ENCODE measurements at places on chromosomes 16 and 17.

GRCh38 chr17:77382356-77382911 is 241.7 kb downstream of the SEC14L1 start:
- DNase-seq = no peak

DNA sequence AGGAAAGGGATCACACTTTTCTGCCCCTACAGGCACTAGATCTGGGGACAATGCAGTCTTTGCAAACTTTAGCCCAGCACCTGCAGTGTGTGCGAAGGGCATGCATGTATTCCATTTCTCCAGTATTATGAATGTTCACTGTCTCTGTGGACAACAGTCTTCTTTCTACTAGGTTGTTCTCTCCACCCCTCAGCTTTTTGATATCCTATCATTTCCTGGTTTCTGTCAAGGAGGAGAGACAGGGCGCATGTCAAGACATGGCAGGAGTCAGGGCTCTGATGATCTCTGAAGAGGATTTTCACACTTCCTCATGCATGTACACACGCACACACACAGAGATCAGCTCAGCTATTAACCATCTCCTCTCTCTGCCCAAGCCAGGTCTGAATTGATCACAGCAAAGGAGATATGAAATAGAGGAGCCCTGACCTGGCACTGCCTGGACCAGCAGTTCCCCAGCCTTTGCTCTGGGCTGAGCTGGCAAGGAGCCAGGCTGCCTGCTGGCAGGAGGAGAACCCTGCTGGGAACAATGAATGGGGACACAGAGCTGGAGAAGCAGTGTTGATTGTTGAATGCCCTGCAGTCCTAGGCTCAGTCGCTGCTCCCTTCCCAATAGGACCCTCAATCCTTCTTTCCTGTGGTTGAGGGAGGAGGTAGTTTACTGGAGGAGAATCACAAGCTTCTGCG is 2.6 kb downstream of the GPR179 start:
- no peak for DNase-seq

DNA sequence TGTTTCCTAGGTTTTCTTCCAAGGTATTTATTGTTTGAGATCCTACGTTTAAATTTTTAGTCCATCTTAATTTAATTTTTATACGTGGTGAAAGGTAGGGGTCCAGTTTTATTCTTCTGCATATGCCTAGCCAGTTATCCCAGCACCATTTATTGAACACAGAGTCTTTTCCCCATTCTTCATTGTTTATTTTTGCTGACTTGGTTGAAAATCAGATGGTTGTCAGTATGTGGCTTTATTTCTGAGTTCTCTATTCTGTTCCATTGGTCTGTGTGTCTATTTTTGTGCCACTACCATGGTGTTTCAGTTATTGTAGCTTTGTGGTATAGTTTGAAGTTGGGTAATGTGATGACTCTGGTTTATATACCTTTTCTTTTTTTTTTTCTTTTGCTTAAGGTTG is 753.0 kb upstream of the GOT2 start:
- DNase-seq = no peak

DNA sequence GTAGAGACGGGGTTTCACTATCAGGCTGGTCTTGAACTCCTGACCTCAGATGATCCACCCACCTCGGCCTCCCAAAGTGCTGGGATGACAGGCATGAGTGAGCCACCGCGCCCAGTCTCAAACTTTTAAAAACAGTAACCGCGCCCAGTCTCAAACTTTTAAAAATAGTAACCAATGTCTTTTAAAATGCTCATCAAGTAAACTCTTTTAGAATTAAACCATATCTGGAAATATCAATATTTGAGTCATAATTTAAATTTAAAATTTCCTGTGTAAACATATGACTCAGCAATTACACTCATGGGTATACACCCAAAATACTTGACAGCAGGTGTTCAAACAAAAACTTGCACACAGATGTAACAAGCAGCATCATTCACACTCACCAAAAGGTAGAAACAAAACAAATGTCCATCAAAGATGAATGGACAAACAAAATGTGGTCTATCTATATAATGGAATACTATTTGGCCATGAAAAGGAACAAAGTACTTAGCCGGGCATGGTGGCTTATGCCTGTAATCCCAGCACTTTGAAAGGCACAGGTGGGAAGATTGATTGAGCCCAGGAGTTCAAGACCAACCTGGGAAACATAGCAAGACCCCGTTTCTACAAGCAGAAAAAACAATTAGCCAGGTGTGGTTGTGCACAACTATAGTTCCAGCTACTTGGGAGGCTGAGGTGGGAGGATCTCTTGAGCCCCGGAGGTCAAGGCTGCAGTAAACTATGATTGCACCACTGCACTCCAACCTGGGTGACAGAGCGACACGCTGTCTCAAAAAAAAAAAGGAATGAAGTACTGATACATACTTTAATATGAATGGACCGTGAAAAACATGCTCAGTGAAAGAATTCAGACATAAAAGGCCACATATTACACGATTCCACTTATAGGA is 20.2 kb downstream of the ENPP7 start:
- DNase-seq = no peak

GRCh38 chr16:79876332-79876730 is 275.8 kb upstream of the MAF start:
- no peak for DNase-seq

DNA sequence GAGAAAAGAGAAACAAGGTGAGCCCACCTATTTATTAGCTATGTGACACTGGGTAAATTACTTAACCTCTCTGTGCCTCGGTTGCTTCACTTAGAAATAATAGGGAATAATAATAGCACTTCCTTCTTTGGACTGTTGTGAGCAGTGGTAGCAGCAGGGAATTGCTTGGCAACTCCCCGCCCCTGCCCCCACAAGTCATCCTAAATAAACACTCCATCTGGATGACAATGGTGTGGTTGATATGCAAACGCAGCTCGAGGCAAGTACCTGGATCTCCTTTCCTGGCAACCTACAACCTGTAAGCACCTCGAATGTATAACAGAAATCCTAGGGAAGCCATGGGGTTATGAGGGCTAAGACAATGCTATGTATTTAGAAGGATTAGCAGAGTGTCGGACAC is 9.1 kb downstream of the TEKT3 start:
- no peak for DNase-seq

- no peak for DNase-seq
Observed at GRCh38 chr16:3645504-3646347, 8.8 kb upstream of the DNASE1 start.

GRCh38 chr16:12583237-12583897 is 220.3 kb downstream of the CPPED1 start:
- DNase-seq = no peak

DNA sequence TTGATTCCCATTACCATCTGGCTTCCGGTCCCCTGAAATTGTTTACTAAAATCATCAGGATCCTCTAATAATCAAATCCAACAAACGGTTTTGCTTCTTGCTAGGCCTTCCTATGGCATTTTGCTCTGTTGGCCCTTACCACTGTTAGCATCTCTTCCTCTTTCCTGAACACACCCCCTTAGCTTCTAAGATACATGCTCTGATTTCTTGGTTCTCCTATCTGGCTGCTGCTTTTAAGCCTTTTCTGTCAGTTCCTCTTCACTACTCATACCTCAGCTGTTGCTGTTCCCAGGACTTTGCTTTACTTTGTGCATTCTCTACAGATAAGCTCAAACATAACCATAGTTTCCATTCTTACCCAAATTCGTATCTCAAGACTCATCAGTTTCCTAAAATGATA is 11.4 kb downstream of the CAPNS2 start:
- DNase-seq = no peak

DNA sequence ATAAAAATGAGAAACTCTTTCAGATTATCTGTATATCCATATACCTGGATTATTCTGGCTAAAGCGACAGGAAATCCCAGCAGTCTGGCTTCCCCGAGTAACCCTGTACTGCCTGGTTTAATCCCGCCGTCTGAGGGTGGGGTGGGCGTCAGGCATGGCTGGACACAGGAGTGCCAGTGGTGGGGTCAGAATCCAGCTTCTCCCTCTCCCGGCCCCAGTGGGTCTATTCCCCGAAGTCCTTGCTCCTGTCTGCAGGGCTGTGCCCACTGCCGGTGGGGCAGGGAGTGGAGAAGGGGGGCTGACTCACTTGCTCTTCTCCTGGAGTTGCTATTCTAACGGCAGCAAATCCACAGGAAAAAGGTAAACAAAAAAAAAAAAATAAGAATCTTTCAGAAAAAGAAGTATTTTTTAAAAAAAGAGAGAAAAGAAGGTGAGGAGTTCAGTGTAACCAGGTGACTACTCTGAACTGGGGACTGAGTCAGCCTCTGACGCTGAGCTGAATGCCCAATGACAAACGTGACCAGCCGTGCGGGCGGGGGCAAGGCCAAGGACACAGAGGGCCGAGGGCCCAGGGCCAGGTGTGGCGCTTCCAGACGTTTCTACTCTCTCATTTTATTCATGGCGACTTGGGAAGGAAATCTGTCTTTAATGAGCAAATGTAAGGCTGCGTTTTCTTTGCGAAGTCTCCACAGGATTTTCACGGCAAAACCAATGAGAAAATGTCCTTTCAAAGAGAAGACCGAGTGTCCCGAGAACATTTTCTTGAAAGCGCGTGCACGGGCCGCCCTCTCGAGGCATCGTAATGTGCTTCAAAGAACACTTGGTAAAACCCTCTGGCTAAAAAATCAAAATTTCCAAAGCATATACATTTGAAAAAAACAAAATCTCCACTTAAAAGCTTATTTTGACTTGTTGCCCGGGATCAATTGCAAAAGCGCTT is 20.2 kb downstream of the FOXF1 start:
- no peak for DNase-seq

GRCh38 chr17:73753751-73754496 is 109.7 kb upstream of the SDK2 start:
- no peak for DNase-seq

- DNase-seq = no peak
Observed at GRCh38 chr17:79988185-79988971, 47.3 kb downstream of the TBC1D16 start.

- peak; percentile 83 for DNase-seq
Observed at GRCh38 chr17:81566461-81567126, 14.4 kb upstream of the FAAP100 start.

GRCh38 chr17:78144147-78144719 is 2.0 kb upstream of the C17orf99 start:
- DNase-seq = peak; percentile 28

GRCh38 chr17:34530918-34531317 is 48.5 kb upstream of the TMEM132E start:
- no peak for DNase-seq

GRCh38 chr17:82171750-82172375 is 40.8 kb downstream of the CCDC57 start:
- DNase-seq = no peak

DNA sequence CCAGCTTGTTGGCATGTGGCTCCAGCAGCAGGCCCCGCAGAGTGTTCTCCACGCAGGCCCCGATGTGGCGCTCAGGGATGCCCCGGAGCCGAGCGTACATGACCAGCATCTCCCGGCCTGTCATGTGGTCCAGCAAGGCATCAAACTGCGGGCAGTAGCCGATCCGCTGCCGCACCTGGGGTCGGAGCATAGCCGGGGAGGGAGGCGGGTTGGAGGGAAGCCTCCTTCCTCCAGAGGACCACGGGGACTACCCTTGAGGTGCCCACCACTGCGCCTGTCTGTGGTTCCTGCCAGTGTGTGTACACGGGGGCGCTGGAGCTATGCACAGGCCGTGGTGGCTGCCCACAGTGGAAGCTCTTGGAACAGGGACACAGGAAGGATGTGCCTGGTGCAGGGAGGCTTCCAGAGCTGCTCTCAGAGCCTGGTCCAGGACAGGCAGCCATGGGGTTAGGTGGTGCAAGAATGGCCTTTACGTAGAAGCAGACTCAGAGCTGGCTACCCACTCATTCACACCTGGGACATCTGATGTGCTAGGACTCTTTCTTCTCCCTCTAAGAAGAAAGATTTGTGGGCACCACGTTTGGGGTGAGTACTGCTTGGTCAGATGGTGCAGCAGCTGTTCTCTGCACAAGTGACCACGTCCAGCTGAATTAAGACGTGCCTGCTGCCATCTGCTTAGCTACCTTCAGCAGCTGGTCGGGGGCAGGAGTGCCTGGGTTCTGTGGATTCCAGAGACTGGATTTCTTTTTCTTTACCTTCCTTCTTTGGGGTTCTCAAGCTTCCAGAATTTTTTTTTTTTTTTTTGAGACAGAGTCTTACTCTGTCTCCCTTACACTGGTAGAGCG is 11.3 kb upstream of the RNPS1 start:
- DNase-seq = no peak

- DNase-seq = no peak
Observed at GRCh38 chr17:60685437-60685836, 7.8 kb downstream of the BCAS3 start.

DNA sequence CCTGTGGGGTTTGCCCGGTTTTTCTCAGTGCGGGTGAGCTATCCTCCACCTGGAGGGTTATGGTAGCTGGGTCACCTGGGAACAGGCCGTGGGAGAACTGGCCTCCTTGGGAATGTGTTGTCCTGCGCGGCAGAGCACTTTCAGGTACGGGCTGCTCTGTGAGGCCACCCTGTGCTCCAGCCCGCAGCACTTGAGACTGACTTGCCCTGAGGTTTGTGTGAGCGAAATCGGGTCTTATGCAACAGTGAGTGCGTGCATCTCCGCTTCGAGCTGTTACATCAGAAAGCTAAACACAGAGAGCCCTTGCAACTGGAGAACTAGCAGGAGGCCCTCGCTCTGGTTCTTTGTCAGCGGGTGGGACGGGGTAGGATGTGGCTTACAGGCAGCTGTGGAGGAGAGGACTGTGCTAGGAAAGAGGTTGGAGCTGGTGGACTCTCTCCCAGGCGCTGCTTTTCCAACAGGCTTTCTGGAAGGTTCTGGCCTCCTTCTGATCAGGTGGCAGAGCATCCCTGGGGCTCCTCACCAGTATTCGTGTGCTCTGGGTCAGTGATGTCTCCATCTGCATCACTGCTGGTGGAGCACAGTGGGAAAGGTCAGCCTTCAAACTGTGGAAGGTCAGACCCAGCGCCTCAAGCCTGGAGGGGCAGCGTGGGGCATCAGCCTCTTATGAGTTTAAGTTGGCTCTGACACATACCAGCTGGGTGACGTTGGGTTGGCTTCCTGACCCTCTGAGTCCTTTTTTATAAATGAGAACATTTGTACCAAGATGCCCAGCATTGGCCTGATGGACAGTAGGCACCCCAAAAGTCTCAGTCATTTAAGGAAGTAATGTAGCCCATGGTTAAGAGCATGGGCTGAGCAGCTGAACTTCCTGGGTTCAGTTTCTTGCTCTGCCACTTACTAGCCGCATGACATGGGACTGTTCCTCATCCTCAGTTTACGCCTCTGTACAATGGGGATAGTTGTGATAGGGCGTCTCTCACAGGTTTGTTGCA is 76.3 kb downstream of the KSR1 start:
- DNase-seq = peak; percentile 42

DNA sequence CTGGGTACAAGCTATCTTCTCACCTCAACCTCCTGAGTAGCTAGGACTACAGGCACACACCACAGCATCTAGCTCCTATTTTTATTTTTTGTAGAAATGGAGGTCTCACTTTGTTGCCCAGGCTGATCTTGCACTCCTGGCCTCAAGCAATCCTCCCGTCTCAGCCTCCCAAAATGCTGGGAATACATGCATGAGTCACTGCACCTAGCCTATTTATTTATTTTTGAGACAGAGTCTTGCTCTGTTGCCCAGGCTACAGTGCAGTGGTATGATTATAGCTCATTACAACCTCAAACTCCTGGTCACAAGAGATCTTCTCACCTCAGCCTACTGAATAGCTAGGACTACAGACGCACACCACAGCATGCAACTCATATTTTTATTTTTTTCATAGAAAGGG is 40.1 kb upstream of the RGS9 start:
- no peak for DNase-seq

- DNase-seq = no peak
Observed at GRCh38 chr16:85673529-85674417, 15.0 kb downstream of the GINS2 start.

GRCh38 chr16:9906218-9906617 is 276.0 kb downstream of the GRIN2A start:
- DNase-seq = no peak

GRCh38 chr16:13305019-13305755 is 403.8 kb downstream of the SHISA9 start:
- no peak for DNase-seq
